Stimulated activated CD8-positive, alpha-beta memory T cell treated with anti-CD3 and anti-CD28 coated beads, Interleukin-15, amount 100 ng/mL, for 1 hour (primary cell): ENCODE measurements at places on chromosomes 4 and X.

GRCh38 chr4:24482871-24483270 lies 101.5 kb downstream of the DHX15 start:
- DNase-seq = no peak

DNA sequence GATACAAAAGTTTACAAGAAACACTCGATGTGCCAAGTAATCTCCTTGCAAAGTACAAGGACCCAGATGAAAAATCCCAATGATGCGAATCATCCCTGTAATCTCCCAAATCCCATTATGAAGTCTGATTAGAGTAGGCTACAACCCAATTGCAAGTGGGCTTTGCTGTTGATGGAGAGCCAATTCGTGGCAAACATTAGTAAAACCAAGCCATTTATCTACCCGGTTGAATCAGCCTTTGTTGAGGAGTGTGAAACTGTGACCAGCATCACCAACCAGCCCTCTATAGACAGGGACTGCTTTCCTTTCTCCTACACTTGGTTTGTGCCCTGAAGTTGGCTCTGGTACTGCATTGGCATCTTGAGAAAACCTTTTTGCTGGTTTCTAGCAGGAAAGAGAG lies 1.2 kb upstream of the PRPS2 start:
- DNase-seq = no peak

- DNase-seq = no peak
Observed at GRCh38 chr4:141909541-141909940, 273.2 kb downstream of the IL15 start.

- no peak for DNase-seq
Observed at GRCh38 chr4:7501314-7501713, 66.6 kb upstream of the PSAPL1 start.

DNA sequence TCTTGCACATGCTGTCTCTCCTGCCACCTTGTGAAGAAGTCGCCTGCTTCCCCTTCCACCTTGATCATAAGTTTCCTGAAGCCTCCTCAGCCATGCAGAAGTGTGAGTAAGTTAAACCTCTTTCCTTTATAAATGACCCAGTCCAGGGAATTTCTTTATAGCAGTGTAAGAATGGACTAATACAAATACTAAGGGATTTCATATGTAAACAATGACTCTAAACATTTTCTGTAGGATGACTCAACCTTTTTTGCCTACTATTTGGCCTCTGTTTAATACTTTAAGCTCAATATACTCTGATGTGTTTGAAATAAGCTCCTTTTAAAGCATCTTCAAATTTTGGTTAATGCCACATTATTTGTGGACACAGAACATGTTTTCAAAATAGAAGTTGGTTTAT lies 813.5 kb upstream of the SLIT2 start:
- DNase-seq = no peak

DNA sequence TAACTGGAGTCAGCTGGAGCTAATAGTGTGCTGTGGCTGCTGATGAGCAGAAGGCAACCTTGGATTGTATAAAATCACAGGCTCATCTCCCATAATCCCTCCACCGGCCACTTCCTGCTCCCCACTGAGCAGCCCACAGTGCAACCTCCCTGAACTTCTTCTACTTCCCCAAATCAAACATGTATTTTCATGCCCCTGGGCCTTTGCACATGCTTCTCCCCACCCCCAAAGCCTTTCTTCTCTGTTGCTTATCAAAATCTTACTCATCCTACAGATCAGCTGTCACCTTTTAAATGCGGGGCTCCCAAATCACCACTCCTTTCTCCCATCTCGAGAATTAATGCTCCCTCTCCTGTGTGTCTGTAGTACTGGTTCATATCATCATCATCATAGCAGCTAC lies 35.8 kb downstream of the RHOH start:
- DNase-seq = no peak

GRCh38 chrX:7269991-7270390 lies 122.0 kb upstream of the PUDP start:
- DNase-seq = no peak
